ENCODE measurements at places on chromosomes 7 and 10. TPM values are rescaled to one million over a fixed set of nuclear protein-coding genes. Genes with fewer than 3 reads are reported as not detected.

GRCh38 chr7:143892527-143893300, 9.3 kb downstream of the TCAF1 start:
- DNase-seq, result no peak

DNA sequence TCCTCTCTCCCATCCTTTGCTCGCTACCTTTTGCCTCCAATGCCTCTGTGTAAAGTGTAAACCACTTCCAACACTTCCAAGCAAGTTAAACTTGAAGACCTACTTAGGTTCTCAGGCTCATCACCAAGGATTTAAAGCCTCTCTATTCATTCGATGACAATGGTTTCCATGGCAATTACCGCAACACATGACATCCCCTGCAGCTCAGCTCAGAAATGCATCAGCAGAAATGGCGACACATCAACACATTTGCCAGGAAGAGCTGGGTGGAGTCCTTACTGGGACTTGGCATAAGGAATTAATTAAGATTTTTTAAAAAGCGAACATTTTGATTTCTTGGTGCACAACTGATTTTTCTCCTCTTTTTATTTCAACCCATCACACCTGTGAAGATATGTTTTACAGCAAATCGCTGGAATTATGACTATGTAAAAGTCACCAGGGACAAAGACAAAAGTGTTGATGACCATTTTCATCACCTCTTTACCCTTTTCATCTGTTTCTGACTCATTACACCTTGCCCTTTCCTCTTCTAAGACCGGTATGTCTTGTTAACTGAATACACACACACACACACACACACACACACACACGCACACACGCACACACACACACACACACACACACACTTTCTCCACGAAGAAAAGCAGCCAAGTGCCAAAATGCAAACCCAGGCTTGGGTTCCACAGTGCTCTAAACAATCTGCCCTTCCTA, 453.4 kb upstream of the CELF2 start:
- DNase-seq, result no peak

- no peak for DNase-seq
Measured at GRCh38 chr7:26461518-26461917, 169.9 kb downstream of the SNX10 start.

GRCh38 chr10:61097026-61097425, 153.0 kb upstream of the RHOBTB1 start:
- no peak for DNase-seq

DNA sequence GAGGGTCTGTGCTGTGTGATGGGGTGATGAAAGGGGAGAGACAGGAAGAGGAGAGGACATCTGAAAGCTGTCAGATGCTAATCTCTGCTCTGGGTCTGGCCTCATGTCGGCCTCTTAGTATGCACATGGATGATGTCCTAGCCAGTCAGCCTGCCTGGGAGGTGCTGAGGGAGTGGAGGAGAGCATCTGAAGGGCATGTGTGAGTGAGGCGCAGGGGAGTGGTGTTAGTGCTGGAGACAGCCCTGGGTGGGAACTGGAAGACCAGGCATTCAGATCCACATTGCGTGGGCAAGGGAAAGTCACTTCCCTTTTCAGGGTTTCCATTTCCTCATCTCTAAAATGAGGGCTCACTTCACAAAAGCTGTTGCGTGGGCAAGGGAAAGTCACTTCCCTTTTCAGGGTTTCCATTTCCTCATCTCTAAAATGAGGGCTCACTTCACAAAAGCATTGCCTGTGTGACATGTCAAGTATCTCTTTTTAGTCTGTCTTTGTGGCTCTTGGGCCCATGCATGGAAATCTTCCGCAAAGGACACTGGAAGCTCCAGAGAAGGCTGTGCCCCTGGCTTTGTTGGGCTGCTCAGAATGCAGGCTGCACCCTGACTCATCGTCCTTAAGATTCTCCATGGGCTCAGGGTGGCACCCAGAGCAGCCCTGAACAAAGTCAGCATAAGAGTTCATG, 10.0 kb downstream of the SFTPD start:
- DNase-seq, result no peak

- DNase-seq, result no peak
Measured at GRCh38 chr7:42692621-42693020, 219.2 kb downstream of the C7orf25 start.

GRCh38 chr10:95431900-95432342, 129.2 kb downstream of the SORBS1 start:
- no peak for DNase-seq

DNA sequence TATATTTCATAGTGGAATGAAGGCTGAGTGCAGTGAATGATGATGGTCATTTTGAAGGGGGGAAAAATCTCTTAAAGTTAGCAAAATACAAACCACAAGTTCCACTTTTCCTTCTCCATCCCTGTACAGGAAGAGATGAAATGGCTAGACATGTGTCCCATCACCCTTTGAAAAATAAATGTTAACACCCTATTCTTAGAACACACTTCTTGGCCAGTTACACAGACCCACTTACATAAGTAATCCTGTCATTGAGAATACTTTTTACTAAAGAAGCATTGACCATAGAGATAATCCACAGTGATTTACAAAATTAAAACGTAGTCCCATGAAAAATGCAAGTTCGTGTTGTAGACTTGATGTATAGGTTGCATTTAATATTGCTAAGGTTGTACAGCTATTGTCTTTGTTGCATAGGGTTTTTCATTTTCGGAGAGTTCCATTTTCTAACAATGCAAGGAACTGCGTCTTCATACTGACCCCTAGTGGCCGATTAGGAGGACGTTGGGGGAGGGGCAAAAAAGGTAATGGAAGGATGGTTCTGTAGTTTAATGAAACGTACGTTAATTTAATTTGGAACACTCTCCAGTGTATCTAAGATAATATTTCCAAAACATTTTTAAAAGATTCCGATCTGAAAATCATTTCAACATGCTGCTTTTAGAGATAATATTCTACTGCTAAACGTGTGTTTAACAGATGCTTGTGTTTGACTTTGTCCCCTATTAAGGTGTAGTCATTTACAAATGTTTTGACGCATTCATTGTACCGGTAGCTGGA, 60.9 kb downstream of the ARMC3 start:
- DNase-seq, result no peak

- no peak for DNase-seq
Measured at GRCh38 chr7:123616223-123616622, 14.6 kb downstream of the ASB15 start.

DNA sequence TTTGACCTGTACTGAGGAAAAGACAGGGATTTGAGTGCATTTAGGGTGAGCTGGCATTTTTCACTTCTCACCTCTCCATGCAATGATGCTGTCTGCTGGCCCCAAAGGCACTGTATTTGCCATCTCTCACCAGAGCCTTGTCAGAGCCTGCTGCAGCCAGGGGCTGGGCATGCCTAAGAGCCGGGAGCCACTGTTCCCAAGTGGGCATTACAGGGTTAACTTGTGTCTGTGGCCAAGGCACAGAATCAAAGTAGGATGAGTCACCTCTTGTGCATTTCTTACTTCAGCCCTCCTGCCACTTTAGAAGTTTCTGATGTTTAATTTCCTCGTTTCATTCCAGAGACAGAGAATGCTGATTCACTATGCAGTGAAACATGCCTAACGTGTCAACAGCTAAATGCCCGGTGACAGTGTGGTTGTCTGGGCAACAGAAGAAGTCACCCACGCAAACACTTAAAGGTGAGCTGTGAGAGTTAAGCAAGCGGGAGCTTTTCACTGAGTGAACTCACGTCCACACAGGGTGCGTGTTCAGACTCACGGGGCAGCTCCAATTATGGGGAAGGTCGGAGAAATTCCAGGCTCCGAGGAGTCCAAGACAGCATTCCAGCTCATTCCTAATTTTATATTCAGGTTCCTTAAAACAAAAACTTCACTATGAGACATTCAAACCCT, 57.1 kb upstream of the IGFBP3 start:
- DNase-seq, result no peak

GRCh38 chr7:40301486-40302068, 166.8 kb downstream of the SUGCT start:
- no peak for DNase-seq

- no peak for DNase-seq
Measured at GRCh38 chr10:105359708-105360107, 718.6 kb downstream of the SORCS3 start.

DNA sequence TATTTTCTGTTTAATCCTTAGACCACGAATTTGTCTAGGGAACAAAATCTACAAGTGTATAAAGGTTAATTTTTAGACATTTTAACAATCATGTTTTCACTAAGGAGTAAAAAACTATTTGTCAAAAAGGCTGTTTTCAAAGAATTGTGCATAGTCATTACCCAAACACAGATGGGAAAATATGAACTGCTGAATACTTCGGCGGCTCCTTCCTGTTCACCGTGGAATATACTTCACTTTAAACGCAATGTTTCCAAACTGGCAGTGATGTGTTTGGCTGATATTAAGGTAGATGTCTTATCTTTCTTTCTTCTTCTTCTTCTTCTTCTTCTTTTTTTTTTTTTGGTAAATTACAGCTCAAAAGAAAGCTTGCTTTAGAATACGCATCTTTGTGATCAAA, 41.4 kb downstream of the JCAD start:
- no peak for DNase-seq

DNA sequence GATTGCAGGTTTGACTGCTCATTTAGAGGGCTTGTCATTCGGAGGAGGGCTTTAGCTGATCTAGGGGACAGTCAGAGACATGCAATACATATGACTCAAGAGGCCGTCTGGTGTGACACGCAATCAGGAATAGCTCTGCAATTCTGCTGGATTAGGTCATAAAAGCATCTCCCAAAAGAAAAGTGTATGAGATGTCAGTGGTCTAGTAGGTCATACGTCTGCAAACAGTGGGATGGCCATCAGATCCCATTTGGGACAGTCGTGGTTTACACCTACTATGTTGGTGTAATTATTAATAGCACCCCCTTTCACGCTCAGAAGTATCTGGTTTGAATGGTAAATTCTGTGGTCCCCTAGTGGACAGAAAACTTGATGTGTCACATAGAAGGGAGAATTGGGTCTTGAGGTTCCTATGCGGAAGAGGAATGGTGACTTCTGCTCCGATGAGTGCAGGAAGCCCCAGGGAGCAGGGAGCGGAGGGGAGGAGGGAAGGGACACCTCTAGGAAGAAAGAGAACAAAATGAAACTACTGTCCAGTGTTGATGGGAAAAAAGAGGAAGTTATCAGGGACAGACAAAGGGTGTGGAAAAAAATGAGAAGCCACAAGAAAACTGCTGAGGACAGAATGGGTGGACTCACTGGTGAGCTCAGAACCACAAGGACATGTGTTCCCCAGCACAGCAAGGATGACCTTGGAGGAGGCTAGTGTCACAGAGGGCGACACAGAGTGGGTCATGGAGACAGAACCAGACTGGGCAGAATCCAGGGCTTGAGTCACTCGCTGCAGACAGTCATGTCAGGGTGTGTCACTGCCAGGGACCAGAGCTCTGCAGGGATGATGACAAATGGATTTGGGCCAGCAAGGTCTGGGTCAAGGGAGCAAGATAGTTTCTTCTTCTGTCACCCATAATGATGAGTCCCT, 59.9 kb downstream of the MAP3K8 start:
- peak; percentile 55 for DNase-seq

GRCh38 chr7:23044581-23044980, 30.7 kb upstream of the HYCC1 start:
- DNase-seq, result no peak

DNA sequence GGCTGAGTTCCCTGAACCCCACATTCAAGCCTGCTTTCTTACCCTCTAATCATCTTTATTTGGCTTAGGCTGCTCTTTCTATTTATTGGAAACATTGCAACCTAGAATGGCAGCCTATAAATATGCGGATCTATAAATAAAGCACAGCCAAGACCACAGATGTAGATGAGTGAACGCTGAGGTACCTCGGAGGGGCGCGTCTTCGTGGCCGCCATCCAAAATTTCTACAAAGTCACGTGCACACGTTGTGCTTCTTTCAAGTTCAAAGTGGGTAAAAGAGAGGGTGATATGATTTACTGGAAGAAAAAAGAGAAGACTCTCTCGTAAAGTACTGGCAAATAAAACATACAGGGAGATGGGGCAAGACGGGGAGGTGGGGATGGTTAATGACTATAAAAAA, 132.6 kb upstream of the RSU1 start:
- DNase-seq, result no peak

- DNase-seq, result no peak
Measured at GRCh38 chr7:226281-226895, 34.0 kb downstream of the FAM20C start.

DNA sequence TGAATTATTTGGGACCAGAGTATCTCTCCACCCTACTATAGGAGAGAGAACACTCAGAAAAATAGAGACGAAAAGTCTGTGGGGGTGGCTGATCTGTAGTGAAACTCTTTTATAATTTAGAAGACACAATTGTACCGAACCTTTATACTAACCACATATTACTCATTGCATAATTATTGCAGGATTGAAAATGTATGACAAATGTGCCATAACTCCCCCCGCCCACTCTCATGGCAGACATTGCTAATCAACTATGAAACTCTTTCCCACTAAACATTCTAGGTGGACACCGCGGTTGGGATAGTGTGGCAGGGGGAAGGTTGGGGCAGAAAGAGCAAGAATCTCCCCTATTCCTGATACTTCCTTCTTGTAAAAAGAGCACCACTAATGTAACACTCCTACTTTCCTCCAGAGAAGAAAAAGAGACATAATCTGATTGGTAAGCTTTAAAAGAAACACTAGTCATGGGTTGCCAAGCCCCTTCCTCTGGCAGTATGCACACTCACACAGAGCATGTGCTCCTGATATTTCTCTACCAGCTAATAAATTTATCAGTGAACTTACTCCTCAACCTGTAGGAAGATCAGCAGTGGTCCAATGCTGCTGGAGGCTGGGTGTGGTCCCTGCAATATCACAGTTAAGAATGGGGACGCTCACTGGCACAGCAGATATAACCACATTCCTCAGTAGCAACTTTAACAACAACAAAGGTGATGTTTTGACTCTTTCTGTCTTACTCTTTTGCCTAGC, 18.7 kb upstream of the ARID5B start:
- no peak for DNase-seq

- no peak for DNase-seq
Measured at GRCh38 chr10:132881186-132881920, 61.0 kb downstream of the CFAP46 start.

DNA sequence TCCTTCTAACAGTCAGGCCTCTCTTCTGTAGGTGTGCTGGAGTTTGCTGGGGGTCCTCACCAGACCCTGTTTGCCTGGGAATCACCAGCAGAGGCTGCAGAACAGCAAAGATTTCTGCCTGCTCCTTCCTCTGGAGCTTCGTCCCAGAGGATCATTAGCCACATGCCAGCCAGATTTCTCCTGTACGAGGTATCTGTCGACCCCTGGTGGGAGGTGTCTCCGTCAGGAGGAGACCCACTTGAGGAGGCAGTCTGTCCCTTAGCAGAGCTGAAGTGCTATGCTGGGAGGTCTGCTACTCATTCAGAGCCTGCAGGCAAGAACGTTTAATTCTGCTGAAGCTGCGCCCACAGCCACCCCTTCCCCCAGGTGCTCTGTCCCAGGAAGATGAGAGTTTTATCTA, 611.1 kb upstream of the COBL start:
- DNase-seq, result no peak

The IL15RA gene
- total RNA-seq, result 11.8 TPM

The TUBB8 gene
- 0.11 TPM for total RNA-seq

The CTNNA3 gene
- 58.4 TPM for total RNA-seq

The LAMB4 gene
- total RNA-seq, result not detected

The CRHR2 gene
- total RNA-seq, result 0.46 TPM

The SAMD8 gene
- 26.7 TPM for total RNA-seq

The SUN3 gene
- total RNA-seq, result not detected

The RAB11FIP2 gene
- total RNA-seq, result 17.6 TPM

The SCIN gene
- total RNA-seq, result 0.31 TPM

The CHAT gene
- total RNA-seq, result not detected
